ENCODE measurements at places on chromosomes 7 and 10. TPM values are rescaled to one million over a fixed set of nuclear protein-coding genes. Genes with fewer than 3 reads are reported as not detected.

CPED1 gene
- 2.5 TPM for polyA plus RNA-seq

PKD1L1 gene
- not detected for polyA plus RNA-seq

PTF1A gene
- polyA plus RNA-seq, result not detected

DNA sequence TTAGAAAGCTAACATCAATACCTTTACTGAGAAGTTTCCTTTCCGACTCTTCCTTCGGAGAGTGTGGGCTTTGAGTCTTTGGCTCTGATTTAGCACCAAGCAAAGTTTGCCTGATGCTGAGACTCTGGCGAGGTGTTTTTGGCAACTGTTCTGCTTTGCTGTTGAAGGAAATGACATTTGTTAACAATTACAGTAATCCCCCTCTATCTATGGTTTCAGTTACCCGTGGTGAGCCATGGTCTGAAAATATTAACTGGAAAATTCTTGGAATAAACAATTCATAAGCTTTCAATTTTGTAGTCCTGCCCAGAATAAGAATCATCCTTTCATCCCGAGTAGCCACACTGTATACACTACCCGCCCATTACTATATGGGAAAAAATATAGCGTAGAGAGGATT is 126.3 kb downstream of the ARHGAP21 start:
- no peak for DNase-seq
- no peaks in the 10 kb centered on the region for H3K4me1 ChIP-seq
- no peak overlapping the region for H3K4me3 ChIP-seq
- H3K36me3 ChIP-seq, result peaks cover 16% of the 10 kb centered on the region
- no peak overlapping the region for H3K27ac ChIP-seq

GRCh38 chr7:135939261-135939812 is 37.8 kb downstream of the MTPN start:
- H3K4me1 ChIP-seq, result peaks cover 6% of the 10 kb centered on the region
- no peaks in the 10 kb centered on the region for H3K36me3 ChIP-seq
- no peaks in the 10 kb centered on the region for H3K27me3 ChIP-seq
- no peak overlapping the region for H3K27ac ChIP-seq
- DNase-seq, result no peak

All from small intestine (tissue), 16 donors.